ENCODE measurements at places on chromosomes 4 and X.

DNA sequence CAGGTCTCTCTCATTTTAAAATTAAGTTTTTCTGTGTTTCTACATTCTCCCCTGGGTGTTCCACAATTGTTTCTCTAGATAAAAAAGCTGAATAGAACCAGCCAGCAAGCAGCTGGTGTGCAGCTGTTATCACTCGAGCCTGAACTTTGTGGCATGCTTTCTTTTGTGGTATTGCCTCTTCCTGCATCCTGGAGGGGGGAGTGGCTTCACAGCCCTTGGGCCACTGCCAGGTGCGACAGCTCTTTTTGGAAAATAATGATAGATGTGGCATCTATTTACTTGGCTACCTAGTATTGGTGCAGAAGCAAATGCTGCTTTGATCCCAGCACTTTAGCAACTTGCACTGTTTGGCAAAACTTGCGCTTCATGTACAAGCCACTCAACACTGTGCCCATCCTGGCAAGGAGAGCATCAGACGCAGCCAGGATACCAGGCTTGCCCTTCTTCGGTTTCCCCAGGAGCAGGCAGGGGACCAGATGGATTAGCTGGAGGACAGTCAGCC is 69.4 kb downstream of the HMGB2 start:
- peak; percentile 28 for DNase-seq

GRCh38 chr4:109571494-109571893 is 11.4 kb downstream of the MCUB start:
- DNase-seq: no peak

DNA sequence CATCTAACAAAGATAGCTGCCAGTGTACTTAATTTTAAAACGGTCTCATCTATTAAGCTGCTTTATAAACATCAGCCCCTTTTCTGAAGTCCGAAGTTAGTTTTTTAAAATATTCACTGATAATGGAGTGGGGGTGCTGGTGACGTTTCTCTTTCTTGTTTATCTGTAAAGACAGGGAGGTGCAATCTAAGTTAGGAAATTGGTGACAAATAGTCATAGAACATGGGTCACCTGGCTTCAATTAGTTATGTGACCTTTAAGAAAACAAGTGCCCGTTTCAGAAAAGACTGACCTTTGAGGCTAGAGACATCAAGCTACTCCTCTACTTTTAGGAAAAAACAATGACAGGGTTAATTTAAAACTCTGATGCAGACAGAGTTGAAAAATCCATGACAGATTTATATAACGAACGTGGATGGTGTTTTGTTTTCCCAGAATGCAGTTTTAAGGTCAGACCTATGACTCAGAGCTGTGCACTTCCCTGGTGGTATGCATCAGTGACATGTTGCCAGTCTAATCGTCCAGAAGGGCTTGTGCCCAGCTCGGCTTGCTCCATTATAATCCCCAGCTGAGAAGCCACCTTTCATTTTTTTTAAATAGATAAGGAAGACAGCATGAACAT is 38.2 kb downstream of the FHL1 start:
- peak; percentile 73 for DNase-seq

- DNase-seq: no peak
Observed at GRCh38 chr4:82230306-82230705, 143.5 kb downstream of the HNRNPD start.

- DNase-seq: no peak
Observed at GRCh38 chr4:10159671-10160070, 43.1 kb upstream of the WDR1 start.

DNA sequence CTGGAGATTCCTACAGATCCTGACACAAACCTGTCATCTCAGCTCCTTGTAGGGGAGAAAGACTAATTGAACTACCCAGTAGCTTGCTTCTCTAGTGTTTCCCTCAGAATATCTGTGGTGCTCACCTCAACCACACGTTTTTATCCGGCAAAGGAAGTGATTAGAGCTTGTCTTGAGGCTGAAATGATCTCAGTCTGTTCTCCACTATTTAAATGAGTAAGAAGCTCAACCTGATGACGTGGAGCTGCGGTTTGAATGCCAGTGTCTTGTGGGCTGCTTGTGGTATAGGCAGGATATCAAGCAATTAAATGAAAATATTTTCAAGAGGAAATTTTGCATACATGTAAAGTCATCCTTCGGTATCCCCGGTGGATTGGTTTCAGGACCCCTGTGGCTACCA is 270.2 kb downstream of the TLL1 start:
- DNase-seq: peak; percentile 50

GRCh38 chrX:14013054-14013453 is 16.6 kb downstream of the GEMIN8 start:
- peak; percentile 39 for DNase-seq

DNA sequence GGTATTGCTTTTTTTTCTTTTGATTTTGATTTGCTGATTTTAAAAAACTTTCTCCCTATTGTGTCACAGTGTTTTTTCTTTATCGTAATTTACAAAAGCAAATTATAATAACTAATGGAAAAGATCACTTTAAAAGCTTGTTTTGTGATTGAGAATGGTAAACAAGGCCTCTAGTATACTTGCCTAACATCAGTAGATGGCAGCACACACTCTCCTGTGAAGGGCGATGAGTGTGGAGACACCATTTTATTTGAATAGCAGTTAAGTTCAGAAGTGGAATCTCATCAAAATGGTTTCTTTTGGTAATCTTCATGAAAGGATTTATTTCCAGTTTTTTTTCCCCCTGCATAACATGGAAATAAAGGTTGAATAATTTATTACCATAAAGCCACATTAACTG is 72.3 kb downstream of the PAK3 start:
- DNase-seq: peak; percentile 2

- peak; percentile 12 for DNase-seq
Observed at GRCh38 chrX:71053217-71053621, 14.9 kb downstream of the SNX12 start.

GRCh38 chrX:44906542-44906941 is 33.6 kb downstream of the KDM6A start:
- DNase-seq: no peak

DNA sequence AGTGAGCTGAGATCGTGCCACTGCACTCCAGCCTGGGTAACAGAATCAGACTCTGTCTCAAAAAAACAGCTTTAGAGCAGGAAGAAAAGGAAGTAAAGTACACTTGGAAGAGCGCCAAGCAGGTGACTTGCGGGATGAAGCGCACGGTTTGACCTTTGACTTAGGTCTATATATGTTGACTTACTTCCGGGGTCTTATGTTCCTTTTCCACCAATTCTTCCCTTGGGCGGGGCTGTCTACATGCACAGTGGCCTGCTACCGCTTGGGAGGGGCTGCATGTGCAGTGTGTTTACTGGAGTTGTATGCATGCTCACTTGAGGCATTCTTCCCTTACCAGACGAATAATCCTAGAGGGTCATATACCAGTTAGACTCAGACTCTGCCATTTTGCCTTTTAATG is 108.6 kb downstream of the APOOL start:
- no peak for DNase-seq

DNA sequence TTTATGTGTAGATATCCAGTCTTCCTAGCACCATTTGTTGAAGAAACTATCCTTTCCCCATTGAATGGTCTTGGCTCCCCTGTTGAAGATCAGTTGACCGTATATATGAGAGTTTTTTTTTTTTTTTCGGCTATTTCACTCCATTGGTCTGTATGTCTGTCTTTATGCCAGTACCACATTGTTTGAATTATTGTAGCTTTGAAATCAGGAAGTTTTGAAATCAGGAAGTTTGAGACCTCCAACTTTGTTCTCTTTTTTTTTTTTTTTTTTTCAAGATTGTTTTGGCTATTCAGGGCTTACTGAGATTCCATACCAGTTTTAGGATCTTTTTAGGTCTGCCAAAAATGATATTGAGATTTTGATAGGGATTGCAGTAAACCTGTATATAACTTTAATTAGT is 4.3 kb upstream of the SCD5 start:
- no peak for DNase-seq

DNA sequence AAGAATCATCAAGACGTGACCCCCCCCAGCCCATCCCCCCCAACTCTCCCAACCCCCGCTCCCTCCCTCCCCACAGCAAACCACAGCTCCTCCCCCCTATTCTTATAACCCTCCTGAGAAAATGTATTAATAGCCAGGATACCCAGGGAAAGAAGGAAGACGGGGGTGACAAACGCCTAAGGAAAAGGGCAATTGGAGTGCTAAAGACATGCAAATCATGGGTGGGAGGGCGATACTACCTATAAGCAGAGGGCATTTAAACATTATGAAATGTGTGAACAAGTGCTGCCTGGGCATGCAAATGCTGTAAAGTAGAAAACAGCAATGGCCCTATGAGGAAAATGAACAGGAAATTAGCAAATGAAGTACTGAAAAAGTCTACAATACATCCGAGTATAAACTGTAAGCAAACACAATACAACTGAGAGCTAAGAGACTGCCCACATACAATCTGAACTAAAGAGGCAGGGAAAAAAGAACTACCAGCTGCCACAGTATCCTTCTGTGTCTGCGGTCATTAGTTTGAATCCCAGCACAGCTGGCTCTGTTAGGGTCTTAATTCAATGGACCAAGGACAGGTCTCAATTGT is 2.4 kb downstream of the CXXC4 start:
- no peak for DNase-seq

DNA sequence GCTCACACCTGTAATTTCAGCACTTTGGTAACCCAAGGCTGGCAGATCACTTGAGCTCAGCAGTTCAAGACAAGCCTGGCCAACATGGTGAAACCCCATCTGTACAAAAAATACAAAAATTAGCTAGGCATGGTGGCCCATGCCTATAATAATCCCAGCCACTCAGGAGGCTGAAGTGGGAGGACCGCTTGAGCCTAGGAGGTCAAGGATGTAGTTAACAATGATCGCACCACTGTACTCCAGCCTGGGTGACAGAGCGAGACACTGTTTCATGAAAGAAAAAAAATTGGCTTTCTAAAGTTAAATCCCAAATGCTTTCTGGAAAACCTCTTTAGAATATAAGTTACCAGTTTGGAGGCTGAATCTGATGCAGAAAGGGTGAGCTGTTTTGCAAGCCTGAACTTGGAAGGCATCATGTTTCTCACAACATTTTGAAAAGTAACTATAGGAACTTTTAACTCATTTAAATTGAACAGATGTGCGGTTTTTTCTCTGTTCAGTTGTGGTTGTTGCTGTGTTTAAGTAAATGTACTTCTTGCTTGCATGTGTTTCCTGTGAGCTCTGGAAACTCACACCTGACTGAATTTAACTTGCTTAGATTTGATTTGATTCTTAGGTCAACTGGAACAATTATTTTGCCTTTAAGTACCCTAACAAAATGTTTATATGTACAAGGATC is 39.8 kb upstream of the TMEM131L start:
- no peak for DNase-seq

DNA sequence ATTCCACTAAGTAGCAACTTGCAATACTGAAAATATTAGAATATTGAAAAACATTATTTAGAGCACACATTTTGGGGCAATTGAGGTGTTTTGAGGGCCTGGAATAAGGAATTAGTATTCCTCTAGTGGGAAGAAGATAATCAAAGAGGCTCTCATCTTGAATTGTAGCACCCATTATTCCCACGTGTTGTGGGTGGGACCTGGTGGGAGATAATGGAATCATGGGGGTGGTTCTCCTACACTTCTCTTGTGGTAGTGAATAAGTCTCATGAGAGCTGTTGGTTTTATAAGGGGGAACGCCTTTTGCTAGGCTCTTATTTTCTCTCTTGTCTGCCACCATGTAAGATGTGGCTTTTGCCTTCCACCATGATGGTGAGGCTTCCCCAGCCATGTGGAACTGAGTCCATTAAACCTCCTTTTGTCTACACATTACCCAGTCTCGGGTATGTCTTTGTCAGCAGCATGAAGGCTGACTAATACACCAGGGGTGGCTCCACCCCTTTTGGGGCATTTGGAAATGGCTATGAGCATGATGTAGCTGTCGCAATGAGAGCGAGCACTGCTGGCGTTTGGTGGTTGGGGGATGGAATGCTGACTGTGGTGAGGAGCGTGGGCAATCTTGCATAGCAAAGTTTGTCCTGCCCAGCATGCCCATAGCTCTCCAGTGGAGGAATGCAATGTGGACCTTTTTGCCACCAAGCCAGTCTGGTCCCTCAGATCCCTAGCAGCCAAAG is 308.2 kb downstream of the FRMPD4 start:
- peak; percentile 43 for DNase-seq

- DNase-seq: no peak
Observed at GRCh38 chrX:69142788-69143469, 22.3 kb downstream of the PJA1 start.

DNA sequence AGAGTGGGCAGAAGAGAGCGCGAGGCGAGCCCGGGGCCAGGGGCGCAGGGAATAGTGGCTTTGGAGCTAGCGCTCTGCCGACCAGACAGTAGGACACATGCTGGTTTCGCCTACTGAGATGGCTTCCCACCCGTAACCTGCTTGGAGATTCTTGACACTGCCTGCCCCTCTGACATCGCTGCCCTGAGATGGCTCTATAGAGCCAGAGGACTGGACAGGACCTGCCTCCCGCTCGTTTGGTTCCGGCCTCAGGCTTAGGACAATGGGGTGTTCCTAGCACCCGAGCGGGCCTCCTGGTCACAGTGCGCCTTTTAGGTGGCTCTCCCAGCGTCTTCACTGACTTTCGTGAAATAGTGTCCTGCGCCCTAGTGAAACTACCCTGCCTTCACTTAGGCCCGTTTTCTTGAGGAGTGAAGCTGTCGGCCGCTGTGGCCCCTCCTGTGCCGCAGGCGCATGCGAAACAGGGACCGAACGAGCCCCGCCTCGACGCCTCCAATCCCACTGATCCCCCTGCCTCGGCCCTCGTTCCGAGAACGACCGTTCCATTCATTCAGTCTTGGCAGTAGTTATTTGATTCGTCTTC is 608 bp downstream of the TAF1 start:
- peak; percentile 11 for DNase-seq

DNA sequence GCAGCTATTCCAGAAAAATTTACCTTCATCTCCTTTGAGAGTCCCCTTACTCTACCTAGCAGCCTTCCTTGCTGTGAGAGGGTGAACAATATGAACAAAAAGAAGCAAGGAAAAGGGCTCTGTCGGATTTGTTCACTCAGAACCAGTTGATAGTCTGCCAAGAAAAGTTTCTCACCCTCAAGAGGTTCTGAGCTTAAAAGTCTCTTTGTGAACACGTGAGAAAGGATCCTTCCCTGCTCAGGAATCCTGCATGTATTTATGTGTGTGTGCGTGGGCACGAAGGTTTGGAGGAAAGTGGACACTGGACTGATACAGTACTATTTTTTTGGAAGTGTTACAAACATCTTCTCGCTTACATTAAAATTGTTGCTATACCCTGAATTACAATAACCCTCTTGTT is 178.6 kb upstream of the JADE1 start:
- DNase-seq: no peak

GRCh38 chr4:88185906-88186305 is 27.5 kb upstream of the ABCG2 start:
- DNase-seq: peak; percentile 62

DNA sequence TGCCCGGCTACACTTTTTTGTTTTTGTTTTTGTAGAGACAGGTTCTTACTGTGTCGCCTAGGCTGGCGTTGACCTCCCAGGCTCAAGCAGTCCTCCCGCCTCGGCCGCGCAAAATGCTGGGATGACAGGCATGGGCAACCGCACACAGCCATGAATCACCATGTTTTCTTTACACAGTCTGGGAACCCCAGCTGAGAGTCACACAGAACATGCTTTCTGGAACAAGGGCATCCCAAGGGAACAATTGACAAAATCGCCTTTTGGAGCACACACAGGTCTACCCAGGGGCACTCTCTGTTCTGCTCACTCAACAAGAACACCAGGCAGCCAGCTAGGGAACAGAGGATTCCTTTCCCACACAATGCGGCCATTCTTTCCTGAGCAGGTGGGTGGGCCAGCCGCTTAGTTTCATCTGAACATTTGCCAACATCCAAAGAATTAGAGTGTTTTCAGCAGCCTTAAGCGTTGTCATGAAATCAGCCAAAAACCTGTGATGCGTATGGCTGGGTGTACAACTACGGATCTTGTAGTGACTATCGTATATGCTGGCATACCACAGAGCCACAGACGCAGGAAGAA is 15.7 kb downstream of the PRKX start:
- peak; percentile 85 for DNase-seq

Data from fibroblast of skin of back (primary cell).